ENCODE measurements at places on chromosomes 6 and 20.

DNA sequence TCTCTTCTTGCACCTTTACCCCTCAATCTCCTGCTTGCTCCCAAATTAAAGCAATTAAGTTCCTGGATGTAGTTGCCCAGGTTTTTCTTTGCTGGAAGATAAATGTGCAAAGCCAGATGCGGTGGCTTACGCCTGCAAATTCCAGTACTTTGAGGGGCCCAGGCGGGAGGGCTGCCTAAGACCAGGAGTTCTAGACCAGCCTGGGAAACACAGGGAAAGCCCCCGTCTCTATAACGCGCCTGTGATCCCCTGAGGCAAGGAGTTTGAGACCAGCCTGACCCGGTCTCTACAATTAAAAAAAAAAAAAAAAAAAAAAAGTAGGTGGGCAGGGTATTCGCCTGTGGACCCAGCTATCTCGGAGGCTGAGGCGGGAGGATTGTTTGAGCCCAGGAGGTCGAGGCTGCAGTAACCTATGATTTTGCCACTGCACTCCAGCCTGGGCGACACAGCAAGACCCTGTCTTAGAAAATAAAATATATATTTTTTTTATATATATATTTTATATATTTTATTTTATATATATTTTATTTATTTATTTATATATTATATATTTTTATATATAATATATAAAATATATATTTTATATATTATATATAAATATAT, 461 bp upstream of the DCDC2 start:
- no peak for DNase-seq

DNA sequence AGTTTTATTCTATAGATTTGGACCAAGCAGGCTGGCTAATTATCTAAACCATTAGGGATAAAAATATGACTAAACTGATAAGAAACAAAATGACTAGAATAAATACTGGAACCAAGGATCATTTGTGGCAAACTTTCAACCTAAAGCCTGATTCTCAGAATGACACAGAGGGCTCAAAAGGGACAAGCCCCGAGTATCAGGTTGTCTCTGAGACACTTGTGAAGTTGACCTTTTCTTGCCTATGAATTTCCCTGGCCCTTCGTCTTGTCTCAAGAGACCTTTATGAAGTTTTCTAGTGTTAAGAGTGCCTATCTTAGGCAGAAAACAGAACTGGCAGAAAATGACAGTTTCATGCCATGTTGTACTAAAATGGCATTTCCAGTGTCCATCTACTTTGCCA, 68.3 kb downstream of the IMPG1 start:
- DNase-seq: no peak

- no peak for DNase-seq
Observed at GRCh38 chr6:143218233-143218632, 157.5 kb downstream of the AIG1 start.

GRCh38 chr6:49676671-49677281, 36.6 kb downstream of the CRISP2 start:
- DNase-seq: no peak

- DNase-seq: no peak
Observed at GRCh38 chr20:58125726-58126125, 102.7 kb downstream of the ANKRD60 start.

DNA sequence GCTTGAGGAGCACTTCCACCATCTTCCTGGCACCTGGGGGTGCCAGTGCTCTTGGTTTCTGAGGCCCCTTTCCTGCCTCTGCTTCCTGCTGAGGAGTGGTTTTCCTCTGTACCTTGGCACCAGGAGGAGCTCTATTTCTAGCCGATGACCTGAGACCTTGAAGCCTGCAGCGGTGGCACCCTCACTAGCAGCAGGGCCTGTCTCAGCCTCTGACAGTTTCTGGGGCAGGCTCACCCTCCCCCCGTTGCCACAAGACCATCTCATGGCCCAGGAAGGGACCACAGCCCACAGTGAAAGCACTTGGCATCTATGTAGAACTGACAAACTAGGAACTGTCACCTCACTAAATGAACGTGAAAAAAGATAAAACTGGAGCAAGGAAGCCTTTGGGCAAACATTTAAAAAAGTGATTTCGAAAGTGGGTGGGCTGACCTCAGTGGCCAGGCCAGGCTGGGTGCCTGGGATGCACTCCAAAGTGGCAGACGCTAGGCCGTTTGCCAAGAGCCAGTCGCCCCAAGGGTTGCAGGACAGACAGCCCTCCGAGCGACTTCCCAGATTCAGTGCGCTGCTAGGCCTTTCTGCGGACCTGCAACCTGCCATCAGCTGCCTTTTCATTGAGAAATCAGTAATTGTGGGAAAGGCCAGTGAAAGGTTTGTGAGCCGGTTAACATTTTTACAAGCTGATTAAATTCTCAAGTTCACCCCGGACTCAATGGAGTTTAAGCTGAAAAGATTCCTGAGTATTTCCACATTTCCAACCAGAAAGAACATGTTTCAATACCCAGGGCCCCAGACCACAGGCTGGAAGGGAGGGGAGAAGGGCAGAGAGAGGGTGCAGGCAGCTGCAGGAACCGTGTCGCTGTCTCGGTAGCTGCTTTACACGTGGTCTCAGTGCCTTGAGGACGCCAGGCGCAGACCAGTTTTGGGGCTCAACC, 303.7 kb downstream of the ESR1 start:
- DNase-seq: no peak

DNA sequence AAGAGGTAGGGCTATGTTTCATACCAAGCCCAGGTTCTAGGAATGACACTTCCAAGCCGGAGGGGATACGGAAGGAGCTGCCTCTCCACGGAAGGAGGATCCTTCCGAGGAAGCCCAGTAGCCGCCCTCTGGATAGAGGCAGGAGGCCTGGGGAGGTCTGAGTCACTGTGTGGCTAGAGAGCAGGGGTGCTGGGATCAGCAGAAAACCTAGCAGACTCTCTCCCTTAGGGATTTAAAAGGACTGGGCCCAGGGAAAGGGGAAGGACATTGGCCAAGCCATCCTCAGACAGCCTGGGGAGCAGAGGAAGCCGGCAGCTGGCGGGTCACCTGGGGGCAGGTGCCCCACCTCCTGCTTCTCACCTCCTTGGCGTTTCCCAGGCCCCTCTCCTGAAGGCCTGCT, 36.6 kb upstream of the NFATC2 start:
- DNase-seq: no peak

DNA sequence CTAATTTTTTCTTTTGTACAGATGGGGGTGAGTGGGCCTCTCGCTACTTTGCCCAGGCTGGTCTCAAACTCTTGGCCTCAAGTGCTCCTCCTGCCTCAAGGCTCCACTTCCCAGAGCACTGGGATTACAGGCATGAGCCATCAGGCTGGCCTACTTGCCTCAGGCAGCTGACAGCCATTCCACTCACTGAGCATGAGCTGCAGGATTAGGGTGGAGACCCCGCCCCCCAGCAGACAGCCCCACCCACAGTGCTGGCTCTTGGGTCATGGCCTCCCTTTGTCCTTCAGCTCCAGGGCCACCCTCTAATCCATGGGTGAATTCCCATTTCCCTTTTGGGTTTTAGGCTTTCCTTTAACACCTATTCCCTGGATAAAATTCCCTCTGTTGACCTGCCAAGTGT, 82.1 kb downstream of the BFSP1 start:
- no peak for DNase-seq

DNA sequence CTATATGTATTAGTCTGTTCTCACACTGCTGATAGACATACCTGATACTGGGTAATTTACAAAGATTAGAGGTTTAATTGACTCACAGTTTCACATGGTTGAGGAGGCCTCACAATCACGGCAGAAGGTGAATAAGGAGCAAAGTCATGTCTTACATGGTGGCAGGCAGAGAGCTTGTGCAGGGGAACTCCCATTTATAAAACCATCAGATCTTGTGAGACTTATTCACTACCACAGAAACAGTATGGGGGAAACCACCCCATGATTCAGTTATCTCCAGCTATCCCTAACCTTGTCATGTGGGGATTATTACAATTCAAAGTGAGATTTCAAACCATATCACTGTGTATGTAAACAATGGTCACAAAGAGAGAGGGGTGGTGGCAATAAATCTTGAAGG, 6.6 kb downstream of the CST8 start:
- DNase-seq: no peak

GRCh38 chr6:166277018-166277417, 31.2 kb downstream of the PRR18 start:
- no peak for DNase-seq

GRCh38 chr6:161429921-161430490, 156.1 kb upstream of the AGPAT4 start:
- DNase-seq: no peak

DNA sequence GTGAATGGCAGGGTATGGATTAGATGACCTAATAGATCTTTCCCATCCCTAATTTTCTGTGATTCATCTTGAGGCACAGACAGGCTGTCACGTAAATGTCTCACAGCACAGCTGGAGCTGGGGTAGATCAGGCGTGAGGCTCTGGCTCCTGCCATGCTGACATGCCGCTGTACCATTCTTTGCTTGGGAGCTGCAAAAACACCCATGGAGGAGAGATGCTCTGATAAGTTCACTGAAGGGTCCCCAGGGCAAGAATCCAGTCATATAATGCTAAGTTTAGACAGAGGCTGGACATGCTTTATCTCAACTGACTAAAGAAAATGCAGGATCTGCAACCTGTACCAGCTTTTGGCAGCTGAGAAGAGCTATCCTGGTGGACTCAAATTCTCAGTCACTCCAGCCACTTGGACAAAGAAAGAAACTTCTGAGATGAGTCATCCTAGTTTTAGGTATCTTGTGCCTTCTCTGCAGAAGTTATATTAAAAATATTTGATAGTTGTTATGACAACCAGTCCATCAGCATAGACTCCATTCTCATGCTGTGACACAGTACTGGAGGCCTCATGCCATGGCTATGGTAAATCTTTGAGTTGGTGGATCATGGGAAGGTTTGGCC, 185.1 kb upstream of the RAB32 start:
- DNase-seq: no peak

GRCh38 chr6:23412770-23413169, 713.2 kb upstream of the NRSN1 start:
- no peak for DNase-seq

- DNase-seq: no peak
Observed at GRCh38 chr20:47419953-47420514, 63.5 kb upstream of the ZMYND8 start.

DNA sequence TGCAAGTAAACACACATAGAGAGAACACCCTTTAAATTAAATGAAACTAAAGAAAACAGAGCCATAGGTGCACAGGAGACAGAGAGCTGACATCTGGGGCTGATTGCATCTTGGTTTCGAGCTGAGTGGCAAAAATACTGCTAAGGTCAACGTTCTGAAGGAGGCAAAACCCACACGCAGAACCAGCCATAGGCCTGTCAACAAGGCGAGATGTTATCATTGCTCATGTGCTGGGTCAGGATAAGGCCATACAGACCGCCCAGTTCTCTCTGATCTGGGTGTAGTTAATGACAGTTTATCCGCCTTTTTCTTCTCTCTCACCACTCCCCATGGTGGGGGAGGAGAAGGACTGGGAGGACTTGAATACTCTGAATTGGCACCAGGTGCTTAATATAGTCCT, 4.5 kb upstream of the FAM110A start:
- DNase-seq: peak; percentile 53

DNA sequence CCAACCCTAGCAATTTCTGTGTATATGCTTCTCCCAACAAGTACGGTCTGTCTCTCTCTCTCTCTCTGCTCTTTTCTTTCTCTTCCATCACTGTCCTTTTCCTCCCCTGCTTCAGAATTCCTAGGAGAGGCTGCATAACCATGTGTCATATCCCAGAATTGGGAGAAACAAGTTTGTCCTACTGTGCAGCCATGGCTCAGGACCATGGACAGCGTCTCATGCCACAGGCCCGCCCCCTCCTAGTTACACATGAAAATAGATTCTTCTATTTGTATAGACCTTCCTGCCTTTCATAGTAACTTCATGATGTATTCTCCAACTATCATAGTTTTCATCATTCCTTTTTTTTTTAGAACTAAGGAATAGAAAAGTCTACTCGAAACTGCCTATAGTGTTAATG, 98.0 kb downstream of the FNDC1 start:
- no peak for DNase-seq

DNA sequence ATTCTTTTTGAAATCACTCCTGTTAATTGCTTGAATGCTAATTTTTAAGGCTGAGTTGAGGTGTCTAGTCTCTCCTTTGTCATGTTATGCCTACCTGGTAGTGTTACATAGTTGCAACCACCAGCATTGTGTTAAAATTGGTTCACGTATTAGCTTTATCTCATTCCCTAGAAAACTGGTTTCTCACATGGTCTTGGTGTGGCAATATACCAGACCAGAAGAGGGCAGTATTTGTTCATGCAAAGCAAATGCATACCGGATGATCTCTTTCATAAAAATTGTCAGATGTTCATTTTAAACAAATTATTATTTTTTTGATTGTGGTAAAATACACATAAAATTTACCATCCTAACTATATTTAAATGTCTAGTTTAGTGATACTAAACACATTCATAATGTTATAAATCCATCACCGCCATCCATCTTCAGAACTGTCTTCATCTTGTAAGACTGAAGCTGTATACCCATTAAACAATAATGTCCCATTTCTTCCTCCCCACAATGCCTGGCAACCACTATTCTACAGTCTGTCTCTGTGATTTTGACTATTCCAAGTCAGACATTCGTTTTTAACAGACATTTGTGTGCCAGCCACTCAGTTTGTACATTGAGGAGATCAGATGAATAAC, 92.8 kb downstream of the ATRN start:
- peak; percentile 7 for DNase-seq

DNA sequence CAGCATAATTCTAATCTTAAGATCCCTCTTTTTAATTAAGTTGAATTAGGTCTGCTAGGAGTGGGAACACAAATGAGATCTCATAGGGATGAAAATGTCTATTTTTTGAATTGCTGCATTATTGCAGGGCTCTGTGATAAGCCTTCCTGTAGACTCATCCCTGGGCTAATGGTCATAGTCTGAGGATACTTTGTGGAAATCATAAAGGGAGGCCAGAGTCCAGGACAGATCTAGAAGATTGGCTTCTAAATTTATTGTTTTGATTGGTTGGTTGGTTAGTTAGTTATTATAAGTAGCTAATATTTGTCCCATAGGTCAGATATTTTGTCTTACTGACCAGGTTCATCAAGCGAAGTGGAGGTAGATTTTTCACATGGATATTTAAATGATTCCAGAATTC, 142.3 kb downstream of the AKAP7 start:
- peak; percentile 71 for DNase-seq

DNA sequence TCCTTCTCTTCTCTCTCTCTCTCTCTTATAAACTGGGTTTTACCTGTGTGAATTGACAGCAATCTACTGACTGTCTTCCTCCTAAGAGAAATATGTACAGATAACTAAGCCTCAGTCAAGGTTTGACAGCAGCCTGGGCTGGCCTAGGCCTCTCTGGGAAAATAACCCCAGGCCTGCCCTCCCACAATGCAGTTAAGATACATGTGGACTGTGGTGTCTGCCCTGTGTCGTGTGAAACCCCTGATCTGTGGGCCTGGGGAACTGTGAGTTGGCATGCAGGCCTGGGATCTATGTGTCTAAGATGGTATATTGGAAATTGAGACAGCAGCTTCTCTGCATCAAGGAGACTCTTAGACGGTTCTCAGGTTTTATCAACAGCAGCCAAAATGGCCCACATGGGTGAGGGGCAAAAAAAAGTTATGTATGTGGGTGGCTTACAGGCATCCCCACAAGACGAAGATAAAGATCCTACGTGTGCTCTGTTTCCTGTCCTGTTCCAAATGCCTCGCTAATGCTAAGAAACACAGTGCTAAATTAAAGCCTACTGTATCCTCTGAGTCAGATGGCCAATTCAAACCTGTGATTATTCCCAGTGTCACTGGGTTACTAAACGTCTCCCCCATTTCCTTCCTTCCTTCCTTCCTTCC, 19.0 kb downstream of the LRFN2 start:
- no peak for DNase-seq

Data from large intestine (tissue), 12 donors.